ENCODE measurements at places on chromosomes 1 and 21.

- DNase-seq = no peak
Measured at GRCh38 chr1:204673909-204674649, 11.5 kb downstream of the LRRN2 start.

DNA sequence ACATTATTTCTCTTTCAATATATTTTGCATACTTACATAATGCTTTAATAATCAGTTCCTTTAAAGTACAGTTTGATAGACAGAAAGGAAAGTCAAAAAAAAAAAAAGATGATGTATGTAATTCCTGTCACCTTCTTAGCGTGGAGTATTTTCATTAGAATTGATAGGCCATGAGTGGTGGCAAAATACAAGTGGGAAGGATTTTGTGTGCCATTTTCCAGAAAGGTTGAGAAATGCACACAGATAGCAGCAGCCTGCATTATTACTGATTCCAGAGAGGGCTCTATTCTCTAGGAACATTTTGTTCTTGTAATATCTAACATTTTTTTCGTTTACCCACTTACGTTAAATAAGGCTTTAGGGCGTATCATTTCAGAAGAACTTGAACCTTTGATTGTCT, 475.6 kb downstream of the DSCAM start:
- no peak for DNase-seq

- no peak for DNase-seq
Measured at GRCh38 chr1:165893507-165893906, 66.1 kb downstream of the UCK2 start.

GRCh38 chr1:30761381-30762151, 4.0 kb upstream of the LAPTM5 start:
- no peak for DNase-seq

- DNase-seq = no peak
Measured at GRCh38 chr1:211339631-211340041, 13.0 kb downstream of the TRAF5 start.

- DNase-seq = no peak
Measured at GRCh38 chr1:156643049-156643777, 1.3 kb downstream of the BCAN start.

DNA sequence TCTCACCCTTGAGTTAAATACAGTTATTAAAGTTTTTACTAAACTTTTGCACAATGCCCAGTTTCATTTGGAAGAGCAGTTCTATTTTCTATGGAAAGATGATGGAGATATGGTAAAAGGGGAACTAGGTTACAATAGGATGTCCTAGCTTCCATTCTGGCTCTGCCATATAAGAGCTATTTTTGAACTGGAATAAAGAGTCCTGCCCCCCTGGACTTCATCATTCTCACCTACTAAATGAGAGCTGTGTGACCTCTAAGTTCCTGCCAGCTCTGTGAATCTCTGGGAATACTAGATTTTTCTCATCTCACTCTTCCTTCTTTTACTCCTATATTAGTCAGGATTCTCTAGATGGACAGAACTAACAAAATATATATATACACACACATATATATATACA, 106.3 kb downstream of the PRRX1 start:
- no peak for DNase-seq

DNA sequence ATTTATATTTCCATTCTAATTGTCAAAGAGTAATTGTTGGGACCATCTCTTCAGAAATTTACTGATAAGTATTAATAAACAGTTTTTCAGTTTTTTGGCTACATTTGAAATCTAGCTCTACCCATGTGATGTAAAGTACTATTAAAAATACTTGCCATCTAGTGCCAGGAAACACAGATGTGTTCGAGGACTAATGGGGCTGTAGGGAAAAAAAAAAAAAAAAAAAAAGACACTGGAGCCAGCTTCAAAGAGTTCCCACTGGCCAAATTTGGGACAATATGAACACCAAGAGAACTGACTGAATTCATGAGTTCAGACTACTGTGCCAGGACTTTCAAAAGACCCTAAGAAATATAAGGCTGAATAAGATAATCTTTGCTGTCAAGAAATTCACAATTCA, 65.2 kb upstream of the GFI1 start:
- DNase-seq = no peak

- no peak for DNase-seq
Measured at GRCh38 chr1:189275796-189276195, 1201.9 kb downstream of the BRINP3 start.

DNA sequence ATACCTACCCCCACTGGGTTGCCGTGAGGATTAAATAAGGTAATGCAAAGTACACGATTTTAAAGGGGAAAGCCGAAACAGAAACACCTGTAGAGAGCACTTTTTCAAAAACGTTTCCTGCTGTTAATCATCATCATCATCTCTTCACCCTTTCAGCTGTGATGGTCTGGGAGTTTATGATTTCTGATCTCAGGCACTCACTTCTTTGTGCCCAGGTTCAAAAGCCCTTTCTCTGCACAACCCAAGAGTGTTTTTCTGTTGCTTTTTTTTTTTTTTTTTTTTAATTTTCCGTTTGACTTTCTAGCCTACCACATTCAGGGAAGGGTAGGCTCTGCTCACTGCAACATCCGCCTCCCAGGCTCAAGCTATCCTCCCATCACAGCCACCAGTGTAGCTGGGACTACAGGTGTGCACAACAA, 936 bp upstream of the UBXN11 start:
- DNase-seq = no peak

GRCh38 chr1:110159168-110159567, 8.9 kb downstream of the SLC6A17 start:
- no peak for DNase-seq

GRCh38 chr21:33496345-33496744, 4.8 kb upstream of the DNAJC28 start:
- DNase-seq = peak; percentile 4

DNA sequence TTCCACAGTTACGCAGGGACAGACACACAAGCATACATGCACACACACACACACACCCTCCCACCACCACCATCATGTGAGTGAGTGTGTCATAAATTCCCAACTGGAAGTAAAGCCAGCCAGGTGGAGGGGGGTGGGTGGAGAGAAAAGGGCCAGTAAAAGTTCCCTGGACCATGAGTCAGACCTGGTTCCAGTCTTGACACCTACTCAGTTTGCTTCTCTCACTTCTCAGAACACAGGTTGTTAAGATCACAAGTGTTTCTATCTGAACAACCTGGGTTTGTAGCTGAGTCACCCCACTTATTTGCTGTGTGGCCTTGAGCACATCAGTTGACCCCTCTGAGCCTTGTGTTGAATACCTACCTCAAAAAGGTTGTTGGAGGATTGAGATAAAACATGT, 9.6 kb downstream of the EPHA10 start:
- DNase-seq = peak; percentile 63

DNA sequence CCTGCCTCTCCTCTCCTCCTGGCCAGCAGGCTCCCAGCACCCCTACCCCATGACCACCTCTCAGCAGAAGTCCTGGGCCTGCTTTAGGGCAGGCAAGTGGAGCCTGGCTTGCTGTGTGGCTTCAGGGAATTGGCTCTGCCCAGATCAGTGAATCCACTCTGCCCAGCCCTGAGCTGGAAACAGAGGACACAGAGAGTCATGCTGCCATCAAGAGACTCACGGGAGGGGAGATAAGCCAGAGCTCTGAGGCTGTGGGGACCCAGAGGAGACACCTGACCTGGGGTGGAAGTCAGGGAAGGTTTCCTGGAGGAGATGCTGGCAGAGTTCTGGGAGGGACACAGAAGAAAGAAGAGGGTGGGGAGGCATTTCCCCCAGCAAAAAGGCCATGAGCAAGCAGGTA, 54.2 kb downstream of the GLIS1 start:
- DNase-seq = no peak

GRCh38 chr1:5478961-5479360, 513.3 kb downstream of the NPHP4 start:
- no peak for DNase-seq

- peak; percentile 58 for DNase-seq
Measured at GRCh38 chr1:214002472-214002871, 14.7 kb downstream of the PROX1 start.

- DNase-seq = no peak
Measured at GRCh38 chr21:37208056-37208721, 58.9 kb downstream of the VPS26C start.

GRCh38 chr1:99397029-99397428, 132.7 kb downstream of the PLPPR4 start:
- no peak for DNase-seq

GRCh38 chr1:117097443-117097842, 24.1 kb downstream of the TRIM45 start:
- no peak for DNase-seq

- DNase-seq = no peak
Measured at GRCh38 chr1:57188168-57188567, 222.4 kb upstream of the C8B start.

DNA sequence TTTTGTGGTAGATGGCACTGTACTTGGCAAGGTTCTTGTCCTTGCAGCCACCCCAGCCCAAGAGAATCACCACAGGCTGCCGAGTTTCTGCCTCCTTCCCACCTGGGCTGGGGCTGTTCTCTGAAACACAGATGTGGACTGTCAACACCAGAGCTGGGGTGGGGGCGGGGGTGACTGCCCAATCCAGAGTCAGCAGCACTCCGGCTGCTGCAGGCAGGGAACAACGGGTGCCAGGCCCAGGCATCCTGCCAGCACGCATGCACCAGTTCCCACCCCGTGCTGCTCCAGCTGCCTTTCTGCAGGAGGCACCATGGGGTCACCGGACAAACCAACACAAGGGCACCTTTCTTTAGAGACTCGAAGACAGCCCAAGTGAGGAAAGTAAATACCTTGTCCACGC, 14.1 kb downstream of the TMEM53 start:
- peak; percentile 39 for DNase-seq

DNA sequence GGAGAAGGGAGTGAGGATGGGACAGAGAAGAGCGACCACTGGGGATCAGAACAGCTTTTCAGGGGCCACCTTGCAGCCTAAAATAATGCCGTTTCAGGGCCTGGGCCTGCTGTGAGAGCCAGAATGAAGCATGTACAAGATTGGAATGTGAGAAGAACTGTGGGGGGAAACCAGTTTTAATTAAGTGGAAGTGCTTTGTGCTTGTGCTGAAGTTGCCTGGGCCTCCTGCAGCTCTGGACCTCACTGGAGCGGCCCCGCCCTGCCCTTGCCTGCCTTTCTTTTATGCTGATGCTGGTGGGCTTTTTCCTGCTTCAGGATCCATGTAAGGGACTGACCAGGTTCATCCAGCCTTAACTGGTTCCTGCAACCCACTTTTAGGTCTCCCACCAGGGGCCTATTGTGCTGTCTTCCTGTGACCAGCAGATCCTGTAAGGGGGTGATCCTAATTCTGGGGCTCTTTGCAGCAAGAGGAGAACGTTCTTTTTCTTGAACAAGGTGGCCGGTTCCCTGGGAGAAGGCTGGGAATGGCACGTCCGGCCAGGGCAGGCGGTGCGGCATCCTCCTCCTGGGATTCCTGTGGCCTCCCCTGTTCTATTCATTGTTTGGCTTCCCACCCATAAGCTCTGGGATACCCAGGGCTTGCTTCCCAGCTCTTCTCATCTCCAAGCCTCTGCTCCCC, 3.2 kb downstream of the C1orf226 start:
- DNase-seq = no peak

- DNase-seq = no peak
Measured at GRCh38 chr1:212611000-212611948, 2.7 kb downstream of the ATF3 start.

DNA sequence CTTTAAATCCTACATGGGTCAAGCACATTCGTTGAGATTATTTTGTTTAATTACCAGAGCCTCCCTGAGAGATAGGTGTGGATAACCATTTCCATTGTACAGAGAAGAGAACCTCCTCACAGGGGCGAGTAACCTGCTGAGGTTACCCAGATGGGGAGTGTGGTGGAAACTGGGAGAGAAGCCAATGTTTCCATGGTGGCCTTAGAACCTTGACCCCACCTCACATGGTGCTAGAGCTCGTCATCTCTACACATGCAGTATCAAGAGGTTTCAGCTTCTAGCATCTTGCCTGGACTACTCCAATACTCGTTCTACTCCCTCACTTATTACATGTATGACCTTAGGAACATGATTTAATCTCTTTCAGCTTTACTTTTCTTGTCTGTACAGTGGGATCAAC, 4.8 kb downstream of the REG4 start:
- no peak for DNase-seq

- DNase-seq = peak; percentile 57
Measured at GRCh38 chr1:244964112-244964971, 100.0 kb upstream of the HNRNPU start.

DNA sequence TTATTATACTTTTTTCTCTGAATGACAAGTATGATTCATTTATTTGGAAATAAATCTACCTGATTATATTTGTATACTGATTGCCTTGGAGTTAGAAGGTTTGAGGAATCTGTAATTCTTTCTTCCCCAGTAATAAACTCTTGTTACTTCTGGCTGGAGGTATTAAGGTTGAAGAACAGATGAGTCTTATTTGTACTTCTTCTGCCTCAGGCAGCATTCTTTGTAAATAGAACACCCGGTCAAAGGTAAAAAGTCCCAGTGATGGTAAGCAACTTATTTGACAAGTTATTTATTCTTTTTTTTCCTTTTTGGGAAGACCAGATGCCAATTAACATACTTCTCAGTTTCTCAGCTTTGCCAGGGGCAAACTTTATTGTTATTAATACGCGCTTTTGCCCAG, 12.9 kb downstream of the SNX27 start:
- DNase-seq = no peak

DNA sequence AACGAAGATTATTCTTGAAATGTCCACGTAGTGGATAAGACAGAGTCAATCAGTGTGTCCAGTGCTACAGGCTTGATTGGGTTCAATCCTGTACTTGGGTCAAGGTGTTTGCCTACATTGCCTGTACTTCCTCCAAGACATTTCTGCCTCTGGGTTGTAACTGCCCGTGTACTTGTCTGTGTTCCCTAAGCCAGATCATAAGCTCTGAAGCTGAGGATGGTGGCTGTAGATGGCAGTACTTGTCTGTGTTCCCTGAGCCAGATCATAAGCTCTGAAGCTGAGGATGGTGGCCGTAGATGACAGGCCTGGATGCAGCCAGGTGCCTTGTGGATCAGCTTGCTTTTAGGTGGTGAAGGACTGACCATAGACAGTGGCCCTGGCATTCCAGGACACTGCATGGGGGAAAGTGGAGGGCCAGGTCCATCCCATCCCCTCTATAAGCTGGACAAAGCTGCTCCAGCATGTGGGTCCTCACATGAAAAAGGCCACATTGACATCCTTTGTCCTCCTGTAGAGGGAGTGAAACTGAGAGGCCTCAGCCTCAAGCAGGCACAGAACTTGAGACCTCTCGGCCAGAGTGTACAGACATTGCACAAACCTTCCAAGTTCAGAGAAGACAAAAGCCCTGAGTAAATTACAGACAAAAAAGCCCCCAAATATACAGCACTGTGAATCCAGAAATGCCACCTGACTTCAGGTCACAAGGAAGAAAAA, 2.0 kb upstream of the SRM start:
- no peak for DNase-seq

DNA sequence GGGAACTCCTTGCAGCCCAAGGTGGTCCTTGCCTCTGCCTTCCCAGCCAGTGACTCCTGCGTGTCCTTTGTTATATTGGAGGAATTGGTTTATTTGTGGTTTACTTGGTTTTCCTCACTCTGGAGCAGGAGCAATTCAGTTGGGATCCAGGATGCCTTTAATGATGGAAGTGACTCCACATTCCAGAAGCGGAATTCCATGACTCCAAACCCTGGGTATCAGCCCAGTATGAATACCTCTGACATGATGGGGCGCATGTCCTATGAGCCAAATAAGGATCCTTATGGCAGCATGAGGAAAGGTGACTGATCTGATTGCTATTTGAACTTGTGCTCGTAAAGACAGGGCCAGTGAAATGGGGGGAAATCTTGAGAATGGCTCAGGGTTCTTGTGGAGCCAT, 15.1 kb upstream of the PIGV start:
- peak; percentile 30 for DNase-seq
